NCI-H1048 (cell line): ENCODE measurements at places on chromosomes 4 and X.

DNA sequence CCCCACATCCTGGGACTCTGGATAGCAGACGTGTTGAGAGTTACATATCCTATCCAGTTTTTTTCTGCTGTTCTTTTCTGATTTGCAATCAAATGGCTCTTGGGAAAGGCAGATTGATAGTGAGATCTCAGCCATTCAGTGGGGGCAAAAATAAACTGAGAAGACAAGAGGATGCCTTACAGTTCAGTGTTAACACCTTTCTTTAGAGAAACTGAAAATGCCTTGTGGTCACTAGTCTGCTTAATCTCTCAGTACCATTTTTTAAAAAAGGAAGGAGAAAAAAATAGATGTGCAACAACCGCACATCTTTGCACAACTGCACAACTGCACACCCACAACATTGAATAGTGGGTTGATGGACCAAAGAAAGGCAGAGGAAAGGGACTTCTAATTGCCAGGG, 109.3 kb downstream of the ARHGEF9 start:
- no peak for DNase-seq

GRCh38 chrX:77597090-77597489, 149.9 kb downstream of the FGF16 start:
- no peak for DNase-seq

DNA sequence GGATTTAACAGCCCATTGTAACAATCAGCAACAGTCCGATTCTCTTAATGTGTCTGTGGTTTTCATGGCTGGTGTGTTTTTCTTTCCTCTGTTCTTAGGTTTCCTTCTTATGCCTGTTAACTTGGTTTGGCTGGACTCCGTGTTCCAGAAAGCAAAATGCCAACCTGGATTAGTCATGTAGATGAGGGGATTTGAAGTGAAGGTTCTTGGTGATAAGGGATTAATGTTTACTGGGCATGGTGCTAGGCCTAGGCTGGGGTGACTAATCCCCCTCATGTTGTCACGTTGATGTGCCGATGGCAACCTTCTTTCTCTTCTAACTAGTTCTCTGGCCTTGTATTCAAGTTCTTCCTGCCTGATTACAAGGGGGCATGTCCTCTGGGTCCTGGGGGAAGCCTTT, 85.9 kb downstream of the REPS2 start:
- DNase-seq, result no peak

GRCh38 chr4:168183717-168184571, 91.6 kb downstream of the ANXA10 start:
- no peak for DNase-seq

GRCh38 chr4:18735740-18736268, 714.2 kb upstream of the LCORL start:
- no peak for DNase-seq

GRCh38 chrX:24594501-24594900, 52.6 kb downstream of the PCYT1B start:
- no peak for DNase-seq
